ENCODE measurements at places on chromosomes 1 and 21. TPM values are rescaled to one million over a fixed set of nuclear protein-coding genes. Genes with fewer than 3 reads are reported as not detected.

GRCh38 chr1:182084487-182085316, 23.2 kb upstream of the ZNF648 start:
- no peaks in the 10 kb centered on the region for H3K27me3 ChIP-seq
- peak overlapping the region; percentile 50 for H3K27ac ChIP-seq
- H3K4me3 ChIP-seq = no peak overlapping the region
- peak; percentile 93 for DNase-seq
- no peaks in the 10 kb centered on the region for H3K36me3 ChIP-seq

- H3K27ac ChIP-seq = no peak overlapping the region
- H3K4me3 ChIP-seq = no peak overlapping the region
- no peaks in the 10 kb centered on the region for H3K4me1 ChIP-seq
- no peaks in the 10 kb centered on the region for H3K27me3 ChIP-seq
- H3K36me3 ChIP-seq = no peaks in the 10 kb centered on the region
- DNase-seq = no peak
Measured at GRCh38 chr21:38386967-38387366, 111.3 kb downstream of the ERG start.

- no peaks in the 10 kb centered on the region for H3K4me1 ChIP-seq
- no peak for DNase-seq
- H3K27ac ChIP-seq = no peak overlapping the region
- no peaks in the 10 kb centered on the region for H3K36me3 ChIP-seq
- H3K4me3 ChIP-seq = no peak overlapping the region
Measured at GRCh38 chr1:67535474-67535873, 105.3 kb upstream of the SERBP1 start.

GRCh38 chr1:43763497-43763973, 56.2 kb downstream of the ST3GAL3 start:
- DNase-seq = peak; percentile 79
- no peaks in the 10 kb centered on the region for H3K36me3 ChIP-seq
- H3K27me3 ChIP-seq = no peaks in the 10 kb centered on the region
- H3K4me3 ChIP-seq = no peak overlapping the region
- H3K27ac ChIP-seq = no peak overlapping the region

GRCh38 chr21:35190201-35190701, 141.1 kb upstream of the RUNX1 start:
- no peak overlapping the region for H3K27ac ChIP-seq
- no peak overlapping the region for H3K4me3 ChIP-seq
- H3K36me3 ChIP-seq = no peaks in the 10 kb centered on the region
- H3K27me3 ChIP-seq = no peaks in the 10 kb centered on the region

DNA sequence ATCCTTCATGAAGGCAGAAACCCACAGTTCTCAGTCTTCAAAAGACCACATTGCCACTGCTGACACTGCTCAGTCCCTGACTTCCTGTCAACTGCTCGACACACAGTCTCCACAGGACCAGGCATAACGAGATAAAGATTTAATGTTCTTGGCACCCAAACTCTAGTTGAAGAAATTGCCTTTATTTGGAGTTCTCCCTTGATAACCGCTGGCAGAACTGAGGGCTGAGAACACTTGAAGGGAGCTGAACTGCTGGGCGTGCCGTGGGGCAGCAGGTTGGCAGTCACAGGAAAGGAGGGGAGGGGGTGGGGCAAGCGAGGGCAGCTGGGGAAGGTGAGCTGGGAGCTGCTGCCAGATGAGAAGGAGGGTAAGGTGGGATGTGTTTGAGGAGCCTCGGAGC, 15.9 kb downstream of the HENMT1 start:
- no peaks in the 10 kb centered on the region for H3K27me3 ChIP-seq
- no peak for DNase-seq
- H3K27ac ChIP-seq = no peak overlapping the region

DNA sequence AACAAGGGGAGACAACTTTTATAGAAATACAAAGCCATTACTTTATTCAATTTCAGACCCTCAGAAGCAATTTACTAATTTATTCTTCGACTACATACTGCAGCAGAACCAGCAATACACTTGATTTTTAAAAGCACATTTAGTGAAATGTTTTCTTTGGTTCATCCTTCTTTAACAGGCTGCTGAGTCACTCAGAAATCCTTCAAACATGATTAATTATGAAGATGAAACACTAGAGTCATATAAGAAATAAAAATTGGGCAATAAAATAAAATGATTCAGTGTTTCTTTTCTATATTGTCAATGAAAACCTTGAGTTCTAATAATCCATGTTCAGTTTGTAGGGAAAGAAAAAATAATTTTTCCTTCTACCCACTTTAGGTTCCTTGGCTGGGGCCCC, 47.0 kb downstream of the CHML start:
- no peak for DNase-seq
- no peak overlapping the region for H3K4me3 ChIP-seq
- no peaks in the 10 kb centered on the region for H3K4me1 ChIP-seq

DNA sequence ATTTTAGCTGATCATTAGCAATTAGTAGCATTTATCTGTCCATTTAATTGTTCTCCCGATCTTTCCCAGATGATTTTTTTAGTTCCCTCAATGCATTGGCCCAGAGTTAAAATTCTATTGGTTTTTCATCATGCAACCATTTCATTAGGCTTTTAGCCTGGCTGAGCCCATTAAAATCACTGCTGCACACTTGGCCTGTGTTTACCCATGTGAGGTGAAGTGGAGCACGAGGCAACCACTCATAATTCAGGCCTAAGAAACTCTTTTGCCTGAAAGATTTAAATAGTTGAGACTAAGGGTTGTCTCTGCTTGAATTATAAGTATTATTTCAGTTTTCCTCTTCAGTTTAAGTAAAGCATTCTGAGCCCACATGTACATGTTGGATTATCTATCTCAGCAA, 889.0 kb upstream of the ADGRL4 start:
- H3K27ac ChIP-seq = no peak overlapping the region
- no peaks in the 10 kb centered on the region for H3K36me3 ChIP-seq
- no peak overlapping the region for H3K4me3 ChIP-seq
- no peaks in the 10 kb centered on the region for H3K4me1 ChIP-seq
- no peak for DNase-seq

- peak; percentile 95 for DNase-seq
- peaks cover 5% of the 10 kb centered on the region for H3K27me3 ChIP-seq
- H3K36me3 ChIP-seq = no peaks in the 10 kb centered on the region
- H3K4me3 ChIP-seq = no peak overlapping the region
- H3K27ac ChIP-seq = no peak overlapping the region
- peaks cover 9% of the 10 kb centered on the region for H3K4me1 ChIP-seq
Measured at GRCh38 chr21:31866077-31866511, 6.7 kb upstream of the HUNK start.

KCNJ10 gene
- 17.1 TPM for total RNA-seq

RGS8 gene
- 6.8 TPM for total RNA-seq

LAMTOR2 gene
- 76.8 TPM for total RNA-seq
